ENCODE measurements at places on chromosomes 2 and 18.

GRCh38 chr2:183292028-183292427 lies 167.8 kb downstream of the NUP35 start:
- no peak for DNase-seq

DNA sequence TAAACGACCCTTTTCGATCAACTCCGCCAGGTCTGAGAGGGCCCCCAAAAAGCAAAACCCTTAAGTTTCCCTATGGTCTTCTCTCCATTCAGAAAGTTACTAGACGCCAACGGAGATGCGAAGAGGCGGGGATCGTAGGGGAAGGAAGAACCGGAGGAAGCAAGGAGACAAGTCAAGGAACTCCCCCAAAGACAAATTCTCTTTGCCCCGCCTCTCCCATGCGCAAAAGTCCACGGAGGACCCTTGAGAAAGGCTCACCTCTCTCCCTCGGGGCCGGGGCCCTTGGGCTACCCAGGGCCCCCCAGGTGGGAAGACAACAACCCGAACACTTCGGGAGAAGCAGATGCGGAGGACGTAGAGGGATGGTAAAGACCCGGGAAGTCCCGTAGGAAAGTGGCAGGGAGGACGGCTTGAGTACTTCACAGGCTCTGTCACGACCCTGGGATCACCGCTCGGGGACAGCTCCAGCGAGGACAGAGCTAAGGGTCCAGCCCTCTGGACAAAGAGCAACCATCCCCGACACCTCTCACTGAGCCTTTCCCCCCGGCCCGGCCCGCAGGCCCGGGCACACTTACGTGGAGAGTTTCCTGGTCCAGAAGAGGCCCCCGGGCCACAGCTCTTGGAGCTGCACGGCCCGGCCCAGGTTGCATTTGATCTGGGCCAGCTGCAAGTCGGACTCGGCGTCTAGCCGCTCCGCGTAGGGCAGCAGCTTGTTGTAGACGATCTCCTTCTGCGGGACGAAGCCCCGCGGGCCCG lies 647 bp downstream of the PSME4 start:
- peak; percentile 41 for DNase-seq

DNA sequence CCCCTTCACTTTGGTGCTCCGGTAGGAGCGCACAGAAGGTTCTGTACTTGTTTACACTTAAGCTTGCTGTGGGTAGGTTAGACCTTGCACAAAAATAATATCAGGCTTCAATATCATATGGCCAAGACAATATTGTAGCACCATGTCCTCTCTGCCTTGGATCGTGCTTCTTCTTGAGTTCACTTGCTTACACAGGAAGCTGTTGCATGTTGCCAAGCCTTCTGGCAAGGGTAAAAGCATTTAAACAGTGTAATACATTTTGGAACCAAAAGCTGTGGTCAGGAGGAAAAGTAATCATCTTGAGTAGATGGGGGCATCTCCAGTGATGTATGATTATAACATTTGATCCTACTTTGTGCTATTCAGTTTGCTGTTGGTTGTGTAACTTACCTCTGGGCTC lies 197.5 kb downstream of the LTBP1 start:
- no peak for DNase-seq

GRCh38 chr2:109447251-109447661 lies 166.5 kb downstream of the SEPTIN10 start:
- DNase-seq = no peak

DNA sequence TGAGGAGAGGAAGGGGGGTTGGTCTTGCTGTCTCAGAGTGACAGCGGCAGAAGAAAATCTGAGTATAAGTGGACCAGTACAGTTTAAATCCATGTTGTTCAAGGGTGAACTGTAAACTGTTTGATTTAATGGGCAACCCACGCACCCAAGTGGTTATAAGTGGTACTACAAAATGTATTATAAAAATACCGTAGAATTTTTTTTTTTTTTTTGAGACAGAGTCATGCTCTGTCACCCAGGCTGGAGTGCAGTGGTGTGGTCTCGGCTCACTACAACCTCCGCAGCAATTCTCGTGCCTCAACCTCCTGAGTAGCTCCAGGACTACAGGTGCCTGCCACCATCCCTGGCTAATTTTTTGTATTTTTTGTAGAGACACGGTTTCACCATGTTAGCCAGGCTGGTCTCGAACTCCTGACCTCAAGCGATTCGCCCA lies 2.1 kb upstream of the CHCHD5 start:
- DNase-seq = peak; percentile 42

GRCh38 chr18:59265246-59265973 lies 7.8 kb downstream of the RAX start:
- no peak for DNase-seq

DNA sequence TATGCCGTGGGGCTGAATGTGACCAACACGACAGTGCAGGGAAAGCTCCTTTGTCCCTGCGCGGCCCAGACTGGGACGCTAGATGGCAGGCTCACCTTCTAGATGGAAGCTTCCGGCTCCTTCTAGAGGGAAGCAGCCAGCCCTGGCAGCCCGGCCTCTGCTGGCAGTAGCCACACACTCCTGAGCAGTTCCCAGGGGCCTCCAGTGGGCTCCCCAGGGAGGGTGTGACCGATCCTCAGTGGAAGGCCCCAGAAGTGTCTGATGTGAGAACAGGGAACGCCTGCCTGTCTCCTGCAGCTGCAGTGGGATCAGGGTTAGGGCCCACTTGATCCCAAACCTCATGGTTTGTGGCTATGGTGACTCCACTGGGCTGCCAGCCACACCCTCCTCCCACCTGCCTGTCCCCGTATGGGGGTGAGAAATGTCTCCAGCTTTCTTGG lies 48.5 kb upstream of the LRPPRC start:
- peak; percentile 83 for DNase-seq

- no peak for DNase-seq
These were observed 781.9 kb upstream of the ID2 start for GRCh38 chr2:7899923-7900322.

DNA sequence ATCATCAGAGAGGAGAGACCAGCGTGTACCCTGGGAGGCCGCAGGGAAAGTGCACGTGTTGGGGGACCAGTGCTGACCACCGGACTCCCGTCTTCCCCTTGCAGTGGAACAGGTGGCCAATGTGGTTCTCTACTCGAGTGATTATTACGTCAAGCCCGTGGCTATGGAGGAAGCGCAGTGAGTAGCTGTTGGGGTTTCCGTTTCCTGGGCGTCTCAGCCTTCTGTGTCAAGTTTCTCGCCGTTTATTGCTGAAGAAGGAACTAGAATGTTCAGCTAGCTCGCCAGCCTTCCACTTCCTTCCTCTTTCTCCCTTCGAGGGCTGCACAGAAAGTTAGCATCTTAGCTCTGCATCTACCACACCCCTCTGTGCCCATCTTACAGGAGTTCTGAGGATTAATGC lies 22.8 kb upstream of the DGKD start:
- DNase-seq = peak; percentile 71

DNA sequence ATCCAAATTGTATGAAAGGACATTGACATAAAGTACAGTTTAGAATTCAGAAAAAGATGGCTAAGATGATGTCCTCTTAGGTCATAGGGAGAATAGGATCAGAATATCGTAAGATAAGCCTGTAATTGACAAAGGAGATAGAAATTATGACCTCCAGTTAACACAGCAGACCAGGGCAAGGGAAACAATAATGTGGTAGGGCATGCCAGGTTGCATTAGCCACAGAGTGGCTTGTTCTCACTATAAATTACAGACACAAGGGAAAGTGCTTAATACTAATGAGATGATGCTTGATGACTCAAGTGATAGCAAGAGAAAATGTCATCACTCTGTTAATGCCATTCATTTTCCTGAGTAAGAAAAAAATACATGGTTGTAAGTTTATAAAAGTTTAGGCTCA lies 48.9 kb upstream of the LRP1B start:
- no peak for DNase-seq

DNA sequence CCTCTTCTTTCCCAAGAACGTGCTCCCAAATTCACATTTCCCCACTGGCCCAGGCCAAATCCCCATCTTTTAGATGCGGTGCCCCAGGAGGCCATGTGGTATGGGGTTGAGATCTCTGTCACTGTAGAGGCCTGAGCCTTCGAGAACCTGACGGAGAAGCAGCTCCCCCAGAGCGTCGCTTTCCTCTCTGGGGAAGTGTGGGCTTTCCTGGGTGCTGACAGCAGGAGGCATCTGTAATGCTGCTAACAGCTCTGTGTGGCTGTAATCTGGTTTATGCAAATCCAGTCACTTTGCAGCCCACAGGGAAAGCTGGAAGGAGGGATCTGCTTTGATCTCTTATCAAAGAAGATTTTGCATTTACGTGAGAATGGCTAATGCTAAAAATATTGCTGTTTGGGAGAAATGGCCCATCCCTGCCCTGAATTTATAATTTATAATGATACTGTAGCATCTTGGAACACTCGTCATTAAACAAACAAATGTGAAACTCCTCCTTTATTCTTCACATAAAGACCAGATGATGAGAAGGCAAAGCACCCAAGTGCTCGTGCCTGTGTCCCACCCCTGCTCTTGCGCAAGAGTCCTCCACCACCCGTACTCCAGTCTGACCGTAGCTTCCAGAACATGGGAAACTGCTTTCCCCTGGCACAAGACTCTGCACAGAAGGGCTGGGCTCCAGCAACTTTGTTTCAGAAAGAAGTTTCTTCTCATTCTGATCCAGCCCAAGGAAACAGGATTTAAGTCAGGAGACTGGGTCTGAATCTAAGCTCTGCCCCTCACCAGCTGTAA lies 109.9 kb upstream of the EPC2 start:
- DNase-seq = no peak

DNA sequence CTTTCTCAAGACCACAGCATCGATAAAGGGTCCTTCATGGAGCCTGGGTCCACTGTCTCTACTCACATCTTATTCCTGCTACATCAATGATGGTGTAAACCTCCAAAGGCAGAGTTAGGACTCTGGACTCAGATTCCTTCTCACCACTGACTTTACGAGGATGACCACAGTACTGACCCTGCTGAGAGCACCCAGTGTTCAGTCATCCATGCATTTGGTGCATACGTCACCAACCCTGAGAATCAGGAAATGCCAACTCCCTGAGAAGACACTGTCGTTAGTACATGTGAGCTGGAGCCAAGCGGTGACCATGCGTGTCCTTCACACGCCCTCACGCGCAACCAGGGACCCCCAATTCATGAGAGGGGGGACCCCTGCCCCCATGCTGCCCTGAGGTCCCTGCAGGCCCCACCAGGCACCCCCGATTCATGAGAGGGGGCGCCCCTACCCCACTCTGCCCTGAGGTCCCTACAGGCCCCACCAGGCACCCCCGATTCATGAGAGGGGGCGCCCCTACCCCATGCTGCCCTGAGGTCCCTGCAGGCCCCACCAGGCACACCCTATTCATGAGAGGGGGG lies 178.4 kb upstream of the TPO start:
- no peak for DNase-seq

- DNase-seq = no peak
These were observed 454.7 kb downstream of the CBLN2 start for GRCh38 chr18:72089432-72089831.

DNA sequence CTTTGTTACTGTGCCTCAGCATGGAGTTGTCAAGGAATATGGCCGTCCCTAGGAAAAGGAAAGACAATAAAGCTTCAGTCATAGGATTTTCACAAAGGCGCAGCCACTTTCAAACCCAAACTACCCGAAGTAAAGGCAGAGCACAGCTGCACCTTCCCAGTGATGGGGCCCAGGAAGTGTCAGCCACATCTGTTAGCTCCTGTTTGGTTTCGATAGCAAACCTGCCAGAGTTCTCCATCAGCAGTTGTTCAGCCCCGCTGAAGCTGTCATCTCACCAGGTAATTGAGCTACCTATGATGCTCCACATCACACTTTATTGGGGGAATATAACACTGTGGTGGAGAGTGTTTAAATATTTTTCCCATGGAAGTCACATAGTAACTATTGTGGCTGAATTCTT lies 80.7 kb downstream of the LRATD1 start:
- DNase-seq = no peak
